C1 segment of cervical spinal cord (tissue), 14 donors: ENCODE measurements at places on chromosomes 4 and X.

DNA sequence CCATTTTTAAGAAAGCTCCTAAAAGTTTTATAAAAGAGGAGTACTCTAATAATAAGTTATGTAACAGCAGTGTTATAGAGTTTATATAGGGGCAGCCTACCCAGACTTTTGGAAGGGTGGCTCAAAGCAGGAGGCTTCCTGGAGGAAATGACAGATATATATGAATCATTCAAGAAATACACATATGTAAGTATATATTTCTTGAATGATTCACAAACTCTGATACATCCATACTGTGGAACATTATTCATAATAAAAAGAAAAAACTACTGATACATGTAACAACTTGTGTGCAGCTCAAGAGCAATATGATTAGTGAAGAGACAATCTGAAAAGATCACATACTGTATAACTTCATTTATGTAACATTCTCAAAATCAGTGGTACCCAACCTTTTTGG is 166.2 kb downstream of the WDFY3 start:
- no peak for DNase-seq

DNA sequence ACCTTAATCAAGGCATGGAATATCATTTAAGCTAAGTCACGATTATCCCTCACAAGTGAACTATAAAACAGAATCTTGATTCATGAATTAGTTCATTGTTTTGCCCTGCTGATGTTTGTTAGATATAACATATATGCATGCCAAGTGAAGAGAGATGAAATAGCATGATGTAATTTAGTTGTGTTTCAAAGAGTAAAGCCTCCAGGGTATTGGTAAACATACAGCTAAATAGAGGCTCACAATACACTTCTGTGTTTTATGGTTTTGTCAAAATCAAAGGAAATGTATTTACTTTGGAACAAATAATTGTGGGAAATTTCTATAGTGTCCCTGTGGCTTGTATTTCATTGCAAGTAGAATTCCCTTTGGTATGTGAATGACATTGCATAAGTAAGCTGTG is 69.0 kb upstream of the LEF1 start:
- DNase-seq = no peak

GRCh38 chr4:122689972-122690371 is 42.5 kb upstream of the BBS12 start:
- DNase-seq = no peak

DNA sequence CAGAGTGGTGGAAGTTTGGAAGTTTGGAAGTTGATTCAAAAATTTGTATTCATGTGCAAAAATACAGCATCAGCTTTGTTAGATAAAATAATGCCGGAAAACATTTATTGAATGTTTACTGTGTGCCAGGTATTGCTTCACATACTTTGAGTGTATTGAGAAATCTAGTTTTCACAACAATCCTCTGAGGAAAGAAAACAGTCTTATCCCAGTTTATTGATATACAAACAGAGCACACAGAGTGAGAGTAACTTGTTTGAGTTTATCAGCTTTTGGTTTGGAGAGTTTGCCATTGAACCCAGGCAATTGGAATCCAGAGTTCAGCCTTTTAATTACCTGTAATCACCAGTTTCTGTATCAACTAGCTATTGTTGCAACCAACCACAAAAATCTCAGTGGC is 127.2 kb upstream of the RPS6KA3 start:
- no peak for DNase-seq

DNA sequence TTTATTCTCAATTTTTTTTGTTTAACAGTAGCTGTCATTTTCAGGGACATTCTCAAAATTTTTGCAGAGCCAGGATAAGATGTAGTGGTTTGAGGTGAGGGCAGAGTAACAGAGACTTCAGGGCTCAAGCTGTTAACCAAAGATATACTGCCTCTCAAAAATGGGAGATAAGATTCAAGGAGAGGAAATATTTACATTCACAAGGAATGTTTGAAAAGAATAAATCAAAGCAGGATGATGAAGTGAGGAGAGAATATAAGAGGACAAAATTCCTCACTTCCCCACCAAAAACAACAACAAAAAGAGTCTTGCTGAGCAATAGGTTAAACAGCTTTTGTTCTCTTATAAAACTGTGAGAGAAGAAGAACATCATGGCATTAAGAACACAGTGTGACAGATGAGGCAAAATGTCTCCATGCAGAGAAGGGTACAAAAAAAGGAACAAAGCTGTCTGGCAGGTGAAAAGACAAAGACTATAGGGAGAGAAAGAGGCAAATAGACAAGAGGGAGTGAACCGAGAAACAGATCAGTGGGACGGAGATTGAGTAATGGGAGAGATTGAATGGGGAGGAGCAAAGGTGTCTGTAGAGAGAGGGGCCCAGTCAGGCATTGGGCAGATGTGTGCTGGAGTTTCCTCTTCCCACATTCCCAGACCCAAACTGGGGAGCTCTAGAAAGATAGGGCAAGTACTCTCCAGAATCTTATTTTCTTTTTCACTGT is 106.1 kb upstream of the TMEM150C start:
- no peak for DNase-seq

DNA sequence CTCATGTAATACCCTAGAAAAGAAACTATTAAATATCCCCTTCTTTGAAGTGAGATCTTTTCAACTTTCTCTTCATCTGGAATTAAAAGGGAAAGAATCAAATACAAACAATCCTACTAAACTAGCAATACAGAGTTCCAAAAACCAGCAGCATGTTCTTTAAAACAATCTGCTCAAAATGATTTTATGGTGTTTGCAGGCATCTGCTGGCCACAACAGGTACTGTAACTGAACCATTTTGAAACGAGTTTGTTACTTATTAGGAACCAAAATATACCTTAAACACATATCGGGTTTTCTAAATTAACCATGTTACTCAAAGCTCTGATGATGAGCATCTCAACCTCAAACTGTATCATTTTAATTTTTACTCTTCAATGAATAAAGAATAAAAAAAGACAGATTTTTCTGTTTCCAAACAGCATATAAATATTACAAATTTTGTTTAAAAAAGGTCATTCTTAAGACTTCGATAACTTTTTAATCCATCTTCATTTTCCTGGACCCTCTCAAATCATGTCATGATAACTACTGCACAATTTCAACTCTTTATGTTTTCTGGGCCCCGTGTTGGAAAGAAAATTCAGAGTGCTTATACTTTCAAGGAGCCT is 56.5 kb downstream of the ARAP2 start:
- DNase-seq = no peak

DNA sequence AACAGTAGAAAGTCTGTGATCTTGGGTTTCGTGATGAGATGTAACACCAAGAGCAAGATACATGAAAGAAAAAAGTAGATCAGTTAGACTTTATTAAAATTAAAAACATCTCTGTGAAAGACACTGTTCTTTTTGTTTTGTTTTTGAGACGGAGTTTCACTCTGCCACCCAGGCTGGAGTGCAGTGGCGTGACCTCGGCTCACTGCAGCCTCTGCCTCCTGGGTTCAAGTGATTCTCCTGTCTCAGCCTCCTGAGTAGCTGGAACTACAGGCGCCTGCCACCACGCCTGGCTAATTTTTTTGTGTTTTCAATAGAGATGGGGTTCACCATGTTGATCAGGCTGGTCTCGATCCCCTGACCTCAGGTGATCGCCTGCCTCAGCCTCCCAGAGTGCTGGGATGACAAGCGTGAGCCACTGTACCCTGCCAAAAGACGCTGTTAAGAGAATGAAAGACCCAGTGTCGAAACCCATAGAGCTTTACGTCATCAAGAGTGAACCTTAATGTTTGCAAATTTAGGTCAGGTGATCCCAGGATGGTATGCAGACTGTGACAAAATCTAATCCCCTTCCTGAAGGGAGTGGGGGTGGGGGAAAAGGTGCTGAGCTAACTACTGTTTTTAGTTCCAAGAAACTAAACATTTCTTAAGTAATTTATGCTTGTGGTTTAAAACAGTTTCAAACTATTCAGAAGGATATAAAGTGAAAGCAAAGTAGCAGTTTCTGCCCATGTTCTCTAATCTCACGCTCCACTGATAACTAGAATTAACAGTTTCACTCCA is 8.0 kb downstream of the OFD1 start:
- DNase-seq = no peak

GRCh38 chr4:131488772-131489171 is 1660.3 kb upstream of the PCDH10 start:
- DNase-seq = no peak

DNA sequence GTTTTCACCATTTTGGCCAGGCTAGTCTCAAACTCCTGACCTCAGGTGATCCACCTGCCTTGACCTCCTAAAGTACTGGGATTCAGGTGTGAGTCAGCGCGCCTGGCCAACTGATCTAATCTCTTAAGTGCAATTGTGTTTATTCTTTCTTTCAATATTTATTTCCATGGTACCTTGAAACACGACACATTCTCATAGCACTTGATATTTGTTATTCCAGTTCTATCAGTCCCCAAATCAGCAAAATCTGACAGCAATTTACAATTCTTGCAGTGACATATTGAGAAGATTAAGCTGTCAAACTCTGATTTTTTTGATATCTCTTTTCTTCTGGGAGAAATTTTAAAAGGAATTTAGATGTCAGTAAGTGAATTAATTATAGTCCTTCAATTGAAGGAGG is 218.1 kb upstream of the FAT4 start:
- no peak for DNase-seq

DNA sequence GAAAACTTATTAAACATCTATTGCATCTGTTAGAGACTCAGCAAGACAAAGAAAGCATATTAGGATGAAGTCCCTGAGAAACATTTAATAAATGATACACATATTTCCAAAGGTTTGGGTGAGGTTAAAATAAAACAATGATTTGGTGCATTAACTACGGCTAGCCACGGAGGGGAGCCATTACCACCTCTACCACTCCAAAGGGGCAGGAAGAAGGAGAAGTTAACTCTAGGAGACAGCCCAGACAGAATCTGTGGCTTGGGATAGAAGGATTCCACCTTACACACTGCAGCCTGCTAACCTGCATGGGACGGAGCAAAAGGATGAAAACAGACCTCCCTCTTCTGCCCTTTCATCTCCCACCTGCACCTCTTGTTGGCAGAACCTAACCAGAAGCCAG is 189.1 kb upstream of the C1QTNF7 start:
- no peak for DNase-seq

DNA sequence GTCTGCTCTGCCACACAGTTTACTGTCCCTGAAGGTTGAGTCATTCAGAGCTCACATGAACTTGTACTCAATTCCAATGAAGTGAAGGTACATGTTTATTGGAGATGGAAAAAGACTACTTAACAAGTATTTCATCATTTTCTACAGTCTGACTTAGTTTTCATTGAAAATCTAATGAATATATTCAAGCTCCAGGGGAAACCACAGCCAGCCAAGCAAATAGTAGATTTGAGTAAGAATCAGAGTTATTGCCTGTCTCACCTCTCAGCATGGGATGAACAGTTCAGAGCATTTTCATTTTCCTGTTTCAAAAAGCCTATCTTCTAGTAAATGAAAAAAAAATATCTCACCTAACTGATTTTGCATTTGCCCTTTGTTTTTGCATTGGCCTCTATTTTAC is 1249.4 kb upstream of the DIAPH2 start:
- DNase-seq = no peak

- no peak for DNase-seq
Measured at GRCh38 chr4:54498661-54499111, 159.1 kb upstream of the KIT start.

GRCh38 chrX:153925739-153926551 is at the start of gene ARHGAP4:
TSS of gene ARHGAP4 (minus strand) at chrX:153926264. CDS start at chrX:153926202, 62 bp downstream.
- DNase-seq = no peak

- no peak for DNase-seq
Measured at GRCh38 chr4:168291242-168291641, 27.3 kb downstream of the DDX60 start.

GRCh38 chr4:119537586-119537985 is 91.0 kb downstream of the PDE5A start:
- no peak for DNase-seq

DNA sequence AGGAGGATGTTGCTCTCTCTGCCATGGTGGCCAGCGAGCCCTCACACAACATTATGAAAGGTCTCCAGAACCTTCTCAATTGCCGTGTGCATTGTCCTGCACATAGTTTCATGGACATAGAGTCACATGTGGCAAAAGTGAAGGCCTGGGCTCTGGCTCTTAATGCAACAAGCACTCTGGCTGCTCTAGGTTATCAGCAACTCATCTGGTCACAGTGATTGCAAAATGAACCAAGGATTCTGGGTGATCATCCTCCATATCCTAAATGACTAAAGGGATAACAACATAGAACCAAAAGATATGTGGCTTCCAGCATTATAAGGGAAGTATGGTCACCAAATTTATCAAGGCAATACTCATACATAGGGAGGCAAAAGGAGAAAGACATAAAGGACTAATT is 175.2 kb downstream of the MGST2 start:
- no peak for DNase-seq

DNA sequence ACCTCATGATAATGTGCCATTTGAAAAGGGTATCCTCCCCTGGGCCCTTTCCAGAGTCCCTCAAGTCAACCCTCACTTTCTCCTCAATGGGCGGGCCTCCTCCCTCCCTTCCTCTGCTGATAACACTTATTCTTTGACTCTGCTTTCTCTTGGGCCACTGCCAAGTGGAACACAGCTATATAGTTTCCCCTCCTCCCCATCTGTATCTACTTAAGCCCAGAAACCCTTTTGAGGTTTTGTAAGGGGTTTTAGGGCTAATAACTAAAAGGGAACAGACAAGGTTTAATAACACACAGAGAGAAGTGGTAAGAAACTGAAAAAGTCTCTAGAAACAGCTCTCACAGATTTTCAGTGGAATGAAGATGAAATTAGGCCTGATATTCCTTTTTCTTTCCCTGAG is 116.7 kb downstream of the GPC3 start:
- no peak for DNase-seq

DNA sequence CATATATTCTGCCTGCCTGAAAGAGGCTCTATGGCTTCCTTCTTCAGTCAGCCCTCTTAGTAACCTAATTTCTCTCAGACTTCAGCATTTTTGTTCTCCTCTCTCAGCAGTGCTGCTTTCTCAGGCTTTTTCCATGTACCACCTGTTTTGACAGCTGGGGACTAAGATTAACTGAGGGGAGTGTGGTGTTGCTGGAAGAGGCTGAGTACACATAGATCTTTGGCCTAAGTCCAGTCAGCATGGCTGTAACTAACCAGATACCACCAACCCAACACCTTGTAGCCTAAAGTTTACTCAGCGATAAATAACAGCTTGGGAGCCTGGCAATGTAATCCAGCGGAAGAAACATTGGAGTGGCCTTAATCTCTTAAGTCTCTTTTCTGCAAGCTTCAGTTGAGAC is 85.5 kb downstream of the RTL3 start:
- DNase-seq = no peak

DNA sequence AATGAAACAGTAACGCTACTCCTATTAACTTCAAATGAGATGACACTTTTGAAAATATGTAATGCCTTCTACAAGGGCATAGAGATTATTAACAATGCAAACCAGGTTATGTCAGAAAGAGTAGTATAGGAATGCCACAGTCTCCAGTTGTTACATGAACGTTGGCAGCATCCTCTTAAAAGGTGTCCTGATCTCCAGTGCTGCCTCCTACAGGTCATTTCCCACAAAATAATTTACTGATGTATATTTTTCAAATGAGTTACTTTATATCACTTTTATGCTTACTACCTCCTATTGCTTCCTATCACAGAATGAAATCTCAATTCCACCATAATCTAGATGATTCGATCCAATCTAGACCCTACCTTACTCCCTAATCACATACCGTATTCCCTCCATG is 195.2 kb upstream of the EPHA5 start:
- no peak for DNase-seq
